ENCODE measurements at places on chromosomes 11 and 22.

GRCh38 chr11:83257761-83258168, 28.4 kb downstream of the CCDC90B start:
- peak; percentile 80 for DNase-seq

- DNase-seq = no peak
Measured at GRCh38 chr11:21072558-21072957, 403.2 kb downstream of the NELL1 start.

GRCh38 chr11:94028436-94028835, 7.3 kb downstream of the HEPHL1 start:
- no peak for DNase-seq

GRCh38 chr22:22248878-22249277, 4.3 kb downstream of the VPREB1 start:
- DNase-seq = no peak

DNA sequence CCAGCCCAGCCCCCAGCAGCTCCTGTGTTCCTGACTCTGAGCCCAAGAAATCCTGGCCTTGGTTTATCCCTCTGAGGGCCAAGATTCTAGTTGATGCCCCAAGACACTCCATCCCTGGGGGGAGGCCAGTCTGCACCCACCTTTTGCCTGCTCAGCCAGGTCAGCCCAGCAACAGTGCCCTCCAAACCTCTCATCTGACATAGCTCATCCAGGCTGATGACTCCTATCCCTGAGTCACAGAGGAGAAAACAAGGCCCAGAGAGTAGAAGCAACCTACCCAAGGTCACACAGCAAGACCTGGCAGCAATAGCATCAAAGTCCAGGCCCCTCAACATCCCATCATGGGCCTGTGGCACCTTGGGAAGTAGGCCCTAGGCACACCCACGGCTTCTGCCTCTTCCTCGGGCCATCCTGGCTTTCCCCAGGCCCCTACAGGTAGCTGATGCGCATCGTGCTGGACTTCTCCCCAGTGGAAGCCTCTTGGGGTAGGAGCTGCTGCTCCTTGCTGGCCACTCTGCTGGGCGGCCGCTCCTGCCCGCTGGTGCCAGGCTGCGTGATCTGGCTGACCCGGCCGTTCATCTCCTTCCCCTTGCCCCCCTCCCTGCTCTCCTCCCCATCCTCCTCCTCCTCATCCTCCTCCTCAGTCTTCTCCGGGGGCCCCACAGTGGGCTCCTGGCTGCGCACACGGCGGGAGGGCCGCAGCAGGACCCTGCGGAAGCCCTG, 6.0 kb downstream of the SSTR3 start:
- DNase-seq = no peak
